Stimulated activated CD8-positive, alpha-beta memory T cell treated with anti-CD3 and anti-CD28 coated beads, Interleukin-2, amount 100 ng/mL, for 1 hour (primary cell): ENCODE measurements at places on chromosomes 16 and 17.

- DNase-seq = no peak
Measured at GRCh38 chr16:1121601-1122397, 25.8 kb upstream of the C1QTNF8 start.

DNA sequence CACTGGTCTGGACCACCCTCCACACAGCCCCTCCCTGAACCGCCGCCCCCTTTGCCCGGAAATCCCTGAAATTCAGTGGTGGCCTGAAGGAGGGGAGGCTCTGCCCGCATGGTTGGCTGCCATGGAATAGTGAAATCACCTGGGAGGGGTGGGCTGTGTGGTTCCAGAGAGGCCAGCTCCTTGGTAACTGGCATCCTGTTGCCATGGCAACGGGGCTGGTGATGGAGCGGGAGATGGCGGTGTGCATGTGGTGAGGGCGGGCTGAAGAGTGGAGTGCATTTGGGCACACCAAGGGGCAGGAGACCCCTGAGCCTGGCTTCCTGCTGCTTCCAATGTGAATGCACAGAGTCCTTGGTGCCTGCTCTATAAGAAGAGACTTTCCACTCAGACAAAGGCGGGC lies 2.4 kb downstream of the EFNB3 start:
- DNase-seq = no peak

- no peak for DNase-seq
Measured at GRCh38 chr17:77864234-77865111, 94.0 kb upstream of the TNRC6C start.

DNA sequence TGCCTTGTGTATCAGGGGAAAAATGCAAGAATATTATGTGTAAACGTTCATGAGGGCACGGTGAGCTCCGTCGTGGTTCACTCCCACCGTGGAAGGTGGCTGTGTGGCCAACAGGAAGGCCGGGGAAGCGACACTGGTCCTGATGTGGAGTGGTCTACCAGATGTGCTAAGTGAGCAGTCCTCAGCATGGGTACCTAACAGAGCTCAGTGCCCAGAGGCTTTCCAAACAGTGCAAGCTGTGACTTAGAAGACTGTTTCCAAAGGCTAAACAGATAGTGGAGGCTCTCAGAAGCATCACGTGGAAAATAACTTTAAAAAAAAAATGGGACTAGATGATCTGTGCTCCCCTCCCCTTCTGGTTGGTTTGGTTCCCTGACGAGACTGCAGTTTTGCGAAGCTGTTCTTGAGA lies 199.3 kb upstream of the CHMP6 start:
- no peak for DNase-seq

DNA sequence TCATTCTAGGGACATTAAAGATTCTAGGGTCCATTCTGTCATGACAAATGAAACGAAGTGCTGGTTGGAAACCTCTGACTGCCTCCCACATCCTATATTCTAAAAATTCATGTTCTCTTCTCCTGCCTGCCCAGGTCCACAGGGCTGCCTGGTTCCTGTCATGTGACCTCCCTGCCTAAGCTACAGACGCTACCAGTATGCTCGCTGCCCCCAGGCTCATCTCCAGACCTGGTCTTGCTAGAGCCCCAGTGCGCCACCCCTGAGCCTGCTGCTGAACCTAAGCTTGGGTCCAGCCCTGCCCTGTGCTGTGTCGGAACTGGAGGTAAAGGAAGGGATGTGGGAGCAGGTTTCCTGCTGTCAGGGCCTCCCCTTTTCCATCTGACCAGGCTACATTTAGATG lies 231.6 kb upstream of the CDH5 start:
- DNase-seq = no peak
